ENCODE measurements at places on chromosomes 3 and 15.

DNA sequence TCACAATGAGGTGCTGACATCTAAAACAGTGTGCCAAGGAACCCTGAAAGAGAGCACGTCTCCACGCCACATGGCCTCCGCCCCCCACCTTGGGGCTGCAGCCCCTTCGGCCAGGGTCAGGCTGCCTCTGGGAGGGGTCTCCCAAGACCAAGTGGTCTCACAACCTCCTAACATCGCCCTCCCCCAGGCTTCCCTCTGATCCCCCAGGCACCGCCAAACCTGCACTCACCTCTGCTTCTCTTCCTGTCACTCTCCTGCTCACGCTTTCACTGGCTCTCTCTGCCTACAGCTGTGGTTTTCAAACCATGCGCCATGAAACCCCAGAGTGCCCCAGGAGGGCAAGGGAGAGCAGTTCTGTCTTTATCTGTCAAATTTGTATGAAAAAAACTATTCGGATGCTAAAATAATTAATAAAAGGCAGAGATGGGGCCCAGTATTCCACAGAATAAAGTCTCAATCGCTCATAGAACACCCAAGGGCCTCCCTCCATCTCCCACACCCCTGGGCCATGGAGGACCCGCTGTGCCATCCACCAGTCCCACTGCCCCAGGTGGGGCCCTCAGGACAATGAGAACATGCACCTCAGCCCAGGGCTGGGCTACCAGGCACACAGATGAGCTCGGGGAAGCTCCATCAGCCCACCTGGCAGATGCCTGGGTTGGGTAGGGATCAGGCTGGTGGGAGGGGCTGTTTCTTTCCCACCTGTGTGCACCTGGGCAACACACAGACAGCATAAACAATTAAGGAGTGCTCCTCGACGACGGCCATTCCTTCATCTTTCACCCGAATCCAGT is 21.5 kb downstream of the CYFIP1 start:
- no peak for DNase-seq

DNA sequence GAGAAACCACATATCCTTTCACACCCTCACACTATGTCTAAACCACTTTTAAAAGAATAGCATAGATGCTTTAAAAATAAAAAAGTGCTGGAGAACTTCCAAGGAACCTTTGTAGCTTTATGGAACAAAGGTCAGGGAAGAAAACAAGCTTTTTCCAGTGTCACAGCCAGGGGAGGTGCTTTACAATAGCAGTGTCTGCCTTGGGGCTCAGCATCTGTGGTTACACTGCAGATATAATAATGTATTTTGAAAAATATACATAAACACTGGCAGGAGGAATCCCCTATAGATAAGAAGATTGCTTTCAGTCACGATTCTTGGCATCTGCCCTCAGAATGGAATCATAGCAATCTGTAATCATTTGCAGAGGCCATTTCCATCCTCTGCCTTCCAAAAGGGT is 362.4 kb upstream of the LRRC3B start:
- DNase-seq: no peak

DNA sequence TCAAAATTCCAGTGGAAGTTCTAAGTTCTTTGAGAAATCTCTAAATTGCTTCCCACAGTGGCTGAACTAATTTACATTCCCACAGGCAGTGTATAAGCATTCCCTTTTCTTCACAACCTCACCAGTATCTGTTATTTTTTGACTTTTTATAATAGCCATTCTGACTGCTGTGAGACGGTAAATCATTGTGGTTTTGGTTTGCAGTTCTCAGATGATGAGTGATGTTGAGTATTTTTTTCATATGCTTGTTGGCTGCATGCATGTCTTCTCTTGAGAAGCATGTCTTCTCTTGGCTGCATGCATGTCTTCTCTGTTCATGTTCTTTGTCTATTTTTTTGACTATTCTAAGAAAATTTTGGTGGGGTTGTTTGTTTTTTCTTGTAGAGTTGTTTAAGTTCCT is 499.6 kb upstream of the CCDC54 start:
- no peak for DNase-seq

DNA sequence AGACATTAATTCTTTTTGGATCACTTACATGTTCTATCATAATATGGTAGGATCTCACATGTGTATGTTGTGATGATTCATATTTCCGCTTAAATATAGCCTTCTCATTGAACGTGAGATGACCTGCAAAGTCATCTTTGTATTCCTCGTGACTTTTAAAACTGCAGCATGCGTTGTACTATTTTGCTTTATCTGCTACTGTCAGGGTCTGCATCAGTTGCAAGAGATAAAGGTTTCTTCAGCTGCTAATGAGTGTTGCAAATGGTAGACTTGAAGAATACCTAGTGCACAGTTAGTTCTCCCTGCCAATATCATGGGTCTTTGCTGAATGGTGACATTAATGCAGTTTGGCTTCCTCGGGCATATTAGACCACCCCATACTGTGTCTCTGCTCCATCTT is 31.8 kb downstream of the REC114 start:
- DNase-seq: no peak

DNA sequence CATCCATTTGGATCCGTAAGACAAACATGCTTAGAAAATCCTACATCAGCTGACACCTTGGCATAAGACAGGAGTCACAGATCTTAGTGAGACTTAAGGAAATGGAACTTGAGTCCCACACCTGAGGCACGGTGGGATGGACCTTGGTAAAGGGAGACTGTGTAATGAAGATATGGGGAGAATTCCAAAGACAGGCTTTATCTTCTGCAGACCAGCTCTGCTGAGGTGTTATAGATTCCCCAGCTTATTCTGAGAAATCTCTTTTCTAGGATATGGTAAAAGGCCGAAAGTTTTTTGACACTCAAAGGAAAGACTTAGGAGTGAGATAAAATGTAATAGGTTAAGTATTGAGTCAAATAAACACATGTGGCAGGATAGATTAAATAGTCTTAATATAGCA is 8.3 kb upstream of the MTMR10 start:
- no peak for DNase-seq

DNA sequence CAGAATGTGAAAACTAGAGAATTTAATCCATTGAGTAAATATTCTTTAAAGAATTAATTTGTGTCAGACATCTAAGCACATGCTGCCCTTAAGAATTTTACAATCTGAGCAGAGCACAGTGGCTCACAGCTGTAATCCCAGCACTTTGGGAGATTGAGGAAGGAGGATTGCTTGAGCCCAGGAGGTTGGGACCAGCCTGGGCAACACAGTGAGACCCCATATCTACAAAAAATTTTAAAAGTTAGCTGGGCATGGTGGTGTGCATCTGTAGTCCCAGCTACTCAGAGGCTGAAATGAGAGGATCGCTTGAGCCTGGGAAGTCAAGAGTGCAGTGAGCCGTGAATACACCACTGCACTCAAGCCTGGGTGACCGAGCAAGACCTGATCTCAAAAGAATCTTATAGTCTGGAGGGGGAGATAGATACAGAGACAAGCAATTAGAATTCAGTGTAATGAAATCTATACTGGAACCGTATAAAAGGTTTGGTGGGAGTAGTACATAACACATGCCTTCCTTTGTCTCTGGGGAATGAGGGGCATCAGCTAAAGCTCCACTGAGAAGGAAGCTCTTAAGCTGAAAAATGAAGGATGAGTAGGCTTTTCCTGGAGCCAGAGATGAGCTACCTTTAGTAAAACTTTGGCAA is 21.2 kb downstream of the ATP11B start:
- DNase-seq: no peak

DNA sequence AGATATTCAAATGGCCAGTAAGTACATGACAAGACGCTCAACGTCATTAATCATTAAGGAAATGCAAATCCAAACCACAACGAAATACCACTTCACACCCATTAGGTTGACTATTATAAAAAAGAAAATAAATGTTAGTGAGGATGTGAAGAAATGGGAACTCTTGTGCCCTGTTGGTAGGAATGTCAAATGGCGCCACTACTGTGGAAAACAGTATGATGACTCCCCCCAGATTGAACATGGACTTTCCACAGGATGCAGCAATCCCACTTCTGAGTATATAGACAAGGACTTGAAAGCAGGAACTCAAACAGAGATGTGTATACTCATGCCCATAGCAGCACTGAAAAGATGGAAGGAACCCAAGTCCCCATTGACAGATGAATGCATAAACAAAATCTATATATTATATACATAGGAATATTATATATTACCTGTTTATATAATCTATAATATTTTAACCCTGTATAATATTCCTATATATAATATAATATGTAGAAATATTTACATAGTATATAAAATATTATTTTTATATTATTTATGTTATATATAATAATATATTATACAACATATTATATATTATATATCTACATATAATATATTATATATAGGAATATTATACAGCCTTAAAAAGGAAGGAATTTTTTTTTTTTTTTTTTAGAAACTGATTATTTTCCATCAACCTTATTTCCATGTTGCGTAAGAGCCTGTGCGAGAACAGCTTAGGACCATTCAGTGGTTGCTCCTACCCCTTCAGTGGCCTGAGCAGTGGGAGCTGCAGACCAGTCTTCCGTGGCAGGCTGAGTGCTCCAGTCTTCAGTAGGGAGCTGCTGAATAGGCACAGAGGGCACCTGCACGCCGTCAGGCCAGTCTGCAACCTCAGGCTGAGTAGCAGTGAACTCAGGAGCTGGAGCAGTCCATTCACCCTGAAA is 17.6 kb upstream of the PIGZ start:
- DNase-seq: no peak

GRCh38 chr15:42071717-42072116 is 22.6 kb downstream of the PLA2G4D start:
- no peak for DNase-seq

- no peak for DNase-seq
Observed at GRCh38 chr3:126617571-126617970, 37.4 kb downstream of the TXNRD3 start.

DNA sequence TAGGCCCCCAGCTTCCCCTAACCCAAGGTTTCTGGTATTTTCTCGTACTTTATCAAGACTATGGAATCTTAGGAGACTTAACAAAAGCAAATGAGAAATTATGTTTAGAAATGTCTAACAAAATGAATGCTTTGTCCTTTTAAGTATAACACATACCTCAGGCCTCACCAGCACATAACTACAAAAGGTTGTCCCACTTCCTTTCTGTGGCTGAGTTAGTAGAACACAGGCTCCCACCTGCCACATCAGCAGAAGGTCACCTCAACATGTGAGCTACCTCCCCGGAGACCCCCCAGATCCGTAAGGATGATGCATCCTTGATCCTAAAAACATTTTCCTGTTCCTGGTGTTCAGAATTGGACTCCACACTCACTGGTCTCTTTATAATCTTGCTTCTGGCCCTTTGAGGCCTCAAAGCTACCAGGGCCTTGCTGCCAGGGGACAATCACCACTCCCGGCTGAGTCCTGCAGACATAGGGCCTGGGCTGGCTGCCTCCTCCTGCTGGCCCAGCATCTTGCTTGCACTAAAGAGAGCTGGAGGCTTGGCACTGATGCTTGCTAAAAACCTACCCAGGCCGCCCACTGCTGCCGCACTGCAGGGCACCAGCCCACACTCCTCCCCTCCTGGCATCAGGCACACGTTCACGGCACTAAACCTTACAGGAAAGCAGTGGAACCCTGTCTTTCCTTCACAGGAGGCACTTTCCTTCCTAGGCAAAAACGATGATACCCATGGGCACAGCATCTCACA is 2.9 kb downstream of the CCRL2 start:
- DNase-seq: no peak

DNA sequence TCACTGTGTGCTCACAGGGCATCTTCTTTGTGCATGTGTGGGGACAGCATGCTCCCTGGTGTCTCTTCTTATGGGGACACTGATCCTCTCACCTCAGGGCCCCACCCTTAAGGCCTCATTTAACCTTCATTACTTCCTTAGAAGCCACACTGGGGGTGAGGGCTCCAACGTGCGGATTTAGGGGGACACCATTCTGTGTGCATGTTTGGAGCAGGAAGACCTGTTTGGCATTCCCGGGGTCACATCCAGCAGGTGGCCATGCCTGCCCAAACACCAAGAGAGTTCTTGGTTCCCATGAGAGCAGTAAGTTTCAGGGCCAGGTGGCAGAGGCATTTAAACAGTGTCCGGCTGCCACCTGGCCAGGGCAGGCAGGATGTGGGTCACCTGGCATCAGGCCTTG is 24.8 kb downstream of the PRR20G start:
- DNase-seq: no peak

DNA sequence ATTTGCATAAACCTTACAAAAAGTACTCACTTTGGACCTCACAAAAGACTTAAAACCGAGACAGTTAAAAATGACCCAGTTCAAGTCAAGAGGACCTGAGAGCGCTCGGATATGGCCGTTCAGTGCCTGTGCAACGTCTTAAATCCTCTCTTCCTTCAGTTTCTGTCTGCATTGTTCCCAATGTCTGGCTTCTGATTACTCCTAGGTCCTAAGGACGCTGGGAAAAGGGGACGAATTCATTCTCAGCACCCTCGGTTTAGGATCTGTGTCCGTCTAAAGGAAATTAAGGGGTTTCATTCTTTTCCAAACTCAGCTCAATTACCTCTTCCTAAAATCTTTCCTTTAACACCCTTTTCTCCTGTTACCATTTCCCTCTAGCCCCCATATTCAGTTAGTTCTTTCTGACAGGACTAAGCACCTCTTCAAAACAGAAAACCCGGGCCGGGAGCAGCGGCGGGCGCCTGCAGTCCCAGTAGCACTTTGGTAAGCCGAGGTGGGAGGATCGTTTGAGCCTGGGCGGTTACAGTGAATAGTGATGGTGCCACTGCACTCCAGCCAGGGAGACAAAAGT is 970 bp downstream of the DPPA4 start:
- DNase-seq: no peak

DNA sequence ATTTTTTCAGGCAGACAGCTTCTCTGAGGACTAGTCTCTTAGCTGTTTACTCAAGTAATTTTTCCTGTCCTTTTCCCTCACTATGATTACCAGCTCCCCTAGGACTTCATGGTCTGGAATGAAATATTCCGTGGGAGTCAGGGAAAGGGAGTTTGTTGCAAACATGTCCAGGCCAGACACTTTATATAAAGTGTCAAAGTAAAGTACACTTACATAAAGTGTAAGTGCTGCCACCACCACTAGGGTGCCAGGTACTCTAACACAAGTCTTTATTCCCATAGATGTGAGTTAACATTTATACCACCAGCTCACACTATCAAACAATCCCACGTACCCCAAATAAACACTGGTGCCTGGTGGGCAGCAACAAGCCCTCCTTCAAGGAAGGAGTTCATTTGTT is 179.8 kb downstream of the SNRPN start:
- no peak for DNase-seq

DNA sequence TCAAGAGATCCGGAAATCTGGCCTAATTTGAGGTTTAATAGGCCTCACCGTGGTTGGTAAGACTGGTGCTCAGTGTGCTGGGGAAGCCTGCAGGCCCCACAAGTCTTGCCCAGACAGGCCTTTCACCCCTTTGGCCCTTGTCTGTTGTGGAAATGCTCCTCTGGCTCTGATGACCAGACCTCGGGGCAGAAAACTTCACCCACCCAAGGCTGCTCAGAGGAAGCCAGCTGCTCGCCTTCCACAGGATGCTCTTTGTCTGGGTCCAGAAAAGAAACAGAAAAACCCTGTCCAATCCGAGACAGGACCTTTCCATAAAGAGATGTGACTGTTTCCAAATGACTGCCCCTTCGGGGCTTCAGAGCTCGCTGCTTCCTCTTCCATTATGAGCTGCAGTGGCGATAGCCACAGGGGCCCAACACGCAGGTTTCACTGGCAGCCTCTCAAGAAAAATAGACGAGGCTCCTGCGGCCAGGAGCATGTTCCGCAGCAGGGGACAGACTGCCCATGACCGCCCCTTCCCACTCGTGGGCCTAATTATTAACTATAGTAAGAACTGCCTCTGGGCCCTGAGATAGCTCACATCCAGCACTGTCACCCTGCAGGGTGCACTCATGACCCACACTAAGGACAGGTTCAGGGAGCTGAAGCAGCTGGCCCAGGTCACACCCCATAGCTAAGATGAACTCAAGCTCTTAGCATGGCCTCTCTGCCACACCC is 6.8 kb upstream of the SNX22 start:
- DNase-seq: no peak

All from A549 (cell line).